ENCODE measurements at places on chromosomes 16 and 17.

DNA sequence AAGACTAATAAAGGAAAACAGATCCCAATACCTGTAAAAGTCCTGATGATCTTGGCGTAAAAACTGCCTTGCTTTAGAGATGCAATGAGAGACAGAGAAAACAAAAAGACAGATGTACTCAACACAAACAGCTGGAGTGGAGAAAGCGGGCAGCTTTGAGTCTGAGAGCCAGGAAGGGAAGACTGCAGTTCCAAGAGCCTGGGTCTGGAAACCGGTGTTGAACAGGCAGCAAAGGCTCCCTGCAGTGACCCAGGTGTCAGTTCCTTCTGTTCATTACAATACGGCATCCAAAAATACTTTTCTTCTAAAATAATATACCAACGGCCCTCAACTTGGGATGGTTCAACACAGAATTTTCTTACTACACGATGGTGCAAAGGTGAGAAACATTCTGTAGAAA, 29.6 kb downstream of the VPS53 start:
- DNase-seq: no peak

DNA sequence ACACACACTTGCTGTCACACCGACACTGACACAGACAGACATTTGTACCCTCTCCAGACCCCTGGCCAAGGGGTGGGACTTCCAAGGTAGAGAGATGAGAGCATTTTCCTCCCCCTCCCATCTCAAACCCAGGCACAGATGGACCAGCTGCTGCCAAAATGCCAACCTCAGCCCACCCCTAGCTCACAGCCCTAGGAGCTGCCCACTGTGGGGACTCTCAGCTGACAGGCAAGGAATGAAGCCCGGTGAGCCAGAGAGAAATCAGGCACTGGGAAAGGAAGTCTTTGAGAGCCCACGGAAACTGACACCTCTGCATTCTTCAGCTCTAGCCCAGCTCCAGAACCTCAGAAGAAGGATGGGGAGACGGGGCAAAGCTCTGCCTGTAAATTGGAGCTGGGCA, 2.8 kb downstream of the ETV4 start:
- DNase-seq: no peak

- DNase-seq: peak; percentile 32
Observed at GRCh38 chr17:15882777-15883176, 62.2 kb upstream of the ADORA2B start.

GRCh38 chr17:72772331-72772821, 320.1 kb downstream of the SLC39A11 start:
- no peak for DNase-seq

GRCh38 chr17:2016494-2016893, 8.6 kb downstream of the RTN4RL1 start:
- no peak for DNase-seq

DNA sequence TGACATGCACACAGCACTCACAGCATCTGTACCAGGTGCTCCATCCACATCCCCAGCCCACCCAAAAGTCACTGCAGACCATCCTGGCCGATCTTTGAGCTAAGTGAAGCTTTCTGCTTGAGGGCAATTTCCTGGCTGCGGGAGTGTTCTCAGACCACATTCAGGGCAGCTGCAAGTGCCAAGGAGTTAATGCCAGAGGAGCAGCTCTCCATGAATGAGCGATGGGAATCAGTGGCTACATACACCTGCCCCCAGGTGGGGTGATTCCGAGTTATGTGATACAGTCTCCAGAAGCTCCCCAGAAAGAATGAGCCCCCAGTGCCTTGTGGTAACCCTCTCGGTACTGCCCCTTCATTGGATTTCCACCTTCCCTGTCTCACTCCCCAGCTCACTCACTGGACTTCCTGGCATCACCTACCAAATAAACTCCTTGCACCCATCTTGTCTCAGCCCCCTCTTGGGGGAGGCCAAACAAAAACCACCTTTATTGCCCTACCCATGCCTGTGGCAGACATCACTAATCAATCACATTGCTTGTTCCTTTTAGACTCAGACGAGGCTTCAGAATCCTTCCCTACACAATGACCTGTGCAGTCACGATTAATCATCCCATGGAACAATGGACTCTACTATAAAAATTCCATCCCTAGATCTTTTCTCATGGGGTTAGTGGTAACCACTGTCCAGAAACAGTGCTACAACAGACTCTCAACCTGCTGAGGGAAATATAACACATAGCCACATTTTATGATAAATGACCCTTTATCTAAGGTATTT, 121.1 kb downstream of the IRX5 start:
- DNase-seq: no peak

DNA sequence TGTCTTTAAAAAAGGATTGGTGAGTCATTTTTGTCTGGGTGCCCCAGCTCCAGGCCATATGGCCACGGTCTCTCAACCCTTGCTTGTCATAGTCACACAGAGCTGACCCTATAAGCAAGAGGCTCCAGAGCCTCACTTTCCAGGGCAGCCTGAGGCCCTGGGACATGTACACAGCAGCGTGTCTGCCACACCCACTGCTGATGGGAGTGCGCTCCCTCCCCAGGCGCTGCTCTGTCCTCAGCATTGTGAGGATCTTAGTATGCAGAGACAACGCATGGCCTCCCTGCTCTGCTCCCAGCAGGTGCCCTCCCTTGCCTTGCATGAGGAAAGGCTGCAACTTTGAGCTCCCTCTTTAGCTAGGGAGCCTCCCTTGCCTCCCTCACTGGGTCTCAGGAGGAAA, 80.8 kb upstream of the CRHR1 start:
- no peak for DNase-seq

GRCh38 chr16:49491771-49492761, 118.5 kb downstream of the C16orf78 start:
- DNase-seq: peak; percentile 4

- DNase-seq: no peak
Observed at GRCh38 chr17:45812102-45812501, 28.0 kb downstream of the CRHR1 start.

GRCh38 chr17:28948342-28948741, 3.0 kb downstream of the PHF12 start:
- no peak for DNase-seq

- DNase-seq: peak; percentile 53
Observed at GRCh38 chr17:27782791-27783206, 17.5 kb downstream of the NOS2 start.

GRCh38 chr16:85369060-85369459, 244.1 kb upstream of the GSE1 start:
- DNase-seq: no peak

DNA sequence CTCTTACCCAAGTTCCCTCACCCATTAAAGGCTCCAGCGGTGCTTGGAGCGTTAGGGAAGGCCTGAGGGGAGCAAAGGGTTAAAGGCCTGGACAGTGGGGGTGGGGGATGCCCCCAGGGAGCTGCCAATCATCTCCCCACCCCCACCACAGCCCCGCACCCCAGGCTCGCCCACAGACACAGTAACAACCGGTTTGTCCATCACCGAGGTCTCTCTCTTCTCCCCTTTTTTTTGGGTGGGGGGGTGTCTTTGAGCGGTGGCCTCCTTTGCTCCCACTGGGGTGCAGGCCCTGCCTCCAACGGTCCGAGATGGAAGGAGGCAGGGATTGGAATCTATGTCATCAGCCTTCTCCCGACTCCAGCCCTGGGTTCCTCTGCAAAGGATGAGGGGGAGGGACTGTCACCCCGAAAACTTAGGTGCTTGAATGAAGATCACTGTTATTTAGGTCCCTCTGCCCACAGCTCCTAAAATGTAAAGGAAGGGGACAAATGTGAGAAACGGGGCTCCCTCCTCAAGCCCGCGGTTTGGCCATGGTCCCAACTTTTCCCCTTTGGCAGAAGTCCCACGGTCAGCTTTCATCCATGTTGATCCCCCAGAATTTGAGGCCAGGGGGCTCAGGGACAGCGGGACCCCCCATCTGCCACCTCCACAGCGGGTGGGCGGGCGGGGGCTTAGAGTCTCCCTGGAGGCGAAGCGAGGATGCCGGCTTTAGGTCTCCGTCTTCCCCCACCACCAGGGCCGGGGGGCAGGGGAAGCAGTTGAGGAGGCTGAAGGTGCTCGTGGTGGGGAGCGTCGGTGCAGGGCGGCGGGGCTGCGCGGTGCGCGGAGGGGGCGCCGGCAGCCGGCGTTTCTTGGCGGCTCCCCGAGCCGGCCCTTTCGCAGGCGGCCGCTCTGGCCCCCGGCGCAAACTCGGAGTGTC, 1.7 kb downstream of the EPOP start:
- no peak for DNase-seq

GRCh38 chr17:74443516-74444296, 11.8 kb downstream of the GPRC5C start:
- DNase-seq: no peak

DNA sequence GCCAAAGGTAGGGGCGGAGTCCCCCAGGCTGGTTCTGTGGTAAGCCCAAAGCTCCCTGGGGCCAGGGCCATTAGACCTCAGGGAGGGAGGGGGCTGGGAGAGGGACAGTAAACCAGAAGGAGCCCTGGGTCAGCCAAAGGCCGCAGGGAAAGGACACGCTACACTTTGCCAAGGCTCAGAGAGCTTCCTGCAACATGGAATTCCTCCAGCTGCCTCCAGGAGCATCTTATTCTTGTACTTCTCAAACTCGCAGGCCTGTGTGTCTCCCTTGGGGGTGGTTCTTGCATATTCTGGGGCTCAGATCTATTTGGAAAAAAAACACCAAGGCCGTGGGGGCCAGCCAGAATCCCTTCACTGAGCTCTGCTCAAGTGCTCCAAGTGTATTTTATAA, 25.1 kb downstream of the AKAP1 start:
- DNase-seq: no peak

GRCh38 chr16:26134588-26134987, 442.8 kb downstream of the HS3ST4 start:
- DNase-seq: no peak

DNA sequence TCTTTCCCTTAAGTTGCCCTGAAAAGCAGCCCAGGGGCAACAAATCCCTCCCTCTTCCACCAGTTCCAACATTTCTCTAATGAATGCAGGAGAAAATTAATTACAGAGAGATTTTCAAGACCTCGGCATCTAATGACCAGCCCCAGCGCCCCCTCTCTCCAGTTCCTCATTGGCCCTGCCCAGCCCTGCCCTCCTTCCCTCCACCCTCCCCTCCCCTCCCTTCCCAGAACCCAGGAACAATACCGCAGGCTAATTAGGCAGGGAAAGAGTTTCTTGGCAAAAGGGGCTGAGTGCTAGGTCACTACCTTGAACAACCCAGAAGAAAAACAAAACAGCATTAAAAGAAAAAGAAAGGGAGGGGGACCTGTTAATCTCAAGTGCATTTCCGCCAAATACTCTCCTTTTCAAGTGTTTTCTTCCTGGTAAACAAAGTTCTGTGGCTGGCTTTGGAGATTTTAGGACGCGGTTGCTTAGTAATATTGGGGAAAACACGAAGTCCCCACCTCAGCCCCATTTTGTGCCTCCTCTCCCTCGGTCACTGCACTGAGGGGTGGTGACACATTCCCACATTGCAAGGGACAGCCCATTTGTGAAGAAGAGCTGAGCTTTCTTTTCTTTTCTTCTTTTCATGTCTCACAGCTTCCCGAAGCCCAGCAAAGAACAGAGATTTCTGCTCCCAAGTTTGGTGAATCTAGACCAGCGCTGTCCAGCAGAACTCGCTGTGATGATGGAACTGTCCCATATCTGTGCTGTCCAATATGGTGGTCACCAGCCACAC, 215.4 kb downstream of the SOX9 start:
- DNase-seq: no peak

DNA sequence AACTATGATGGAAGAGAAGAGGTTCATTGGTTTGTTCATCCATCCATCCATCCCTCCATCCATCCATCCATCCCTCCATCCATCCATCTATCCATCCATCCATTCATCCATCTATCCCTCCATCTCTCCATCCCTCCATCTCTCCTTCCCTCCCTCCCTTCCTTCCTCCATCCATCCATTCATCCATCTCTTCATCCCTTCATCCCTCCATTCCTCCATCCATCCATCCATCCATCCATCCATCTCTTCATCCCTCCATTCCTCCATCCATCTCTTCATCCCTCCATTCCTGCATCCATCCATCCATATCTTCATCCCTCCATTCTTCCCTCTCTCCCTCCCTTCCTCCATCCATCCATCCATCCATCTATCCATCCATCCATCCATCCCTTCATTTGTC, 10.0 kb upstream of the PPL start:
- DNase-seq: no peak

DNA sequence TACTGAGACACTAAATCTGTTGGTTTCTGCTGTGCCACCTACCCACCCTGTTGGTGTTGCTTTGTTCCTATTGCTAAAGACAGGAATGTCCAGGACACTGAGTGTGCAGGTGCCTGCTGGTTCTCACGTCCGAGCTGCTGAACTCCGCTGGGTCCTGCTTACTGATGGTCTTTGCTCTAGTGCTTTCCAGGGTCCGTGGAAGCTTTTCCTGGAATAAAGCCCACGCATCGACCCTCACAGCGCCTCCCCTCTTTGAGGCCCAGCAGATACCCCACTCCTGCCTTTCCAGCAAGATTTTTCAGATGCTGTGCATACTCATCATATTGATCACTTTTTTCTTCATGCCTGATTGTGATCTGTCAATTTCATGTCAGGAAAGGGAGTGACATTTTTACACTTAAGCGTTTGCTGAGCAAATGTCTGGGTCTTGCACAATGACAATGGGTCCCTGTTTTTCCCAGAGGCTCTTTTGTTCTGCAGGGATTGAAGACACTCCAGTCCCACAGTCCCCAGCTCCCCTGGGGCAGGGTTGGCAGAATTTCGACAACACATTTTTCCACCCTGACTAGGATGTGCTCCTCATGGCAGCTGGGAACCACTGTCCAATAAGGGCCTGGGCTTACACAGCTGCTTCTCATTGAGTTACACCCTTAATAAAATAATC, 14.6 kb downstream of the STH start:
- no peak for DNase-seq

GRCh38 chr16:11501632-11502031, 85.1 kb downstream of the LITAF start:
- DNase-seq: no peak

DNA sequence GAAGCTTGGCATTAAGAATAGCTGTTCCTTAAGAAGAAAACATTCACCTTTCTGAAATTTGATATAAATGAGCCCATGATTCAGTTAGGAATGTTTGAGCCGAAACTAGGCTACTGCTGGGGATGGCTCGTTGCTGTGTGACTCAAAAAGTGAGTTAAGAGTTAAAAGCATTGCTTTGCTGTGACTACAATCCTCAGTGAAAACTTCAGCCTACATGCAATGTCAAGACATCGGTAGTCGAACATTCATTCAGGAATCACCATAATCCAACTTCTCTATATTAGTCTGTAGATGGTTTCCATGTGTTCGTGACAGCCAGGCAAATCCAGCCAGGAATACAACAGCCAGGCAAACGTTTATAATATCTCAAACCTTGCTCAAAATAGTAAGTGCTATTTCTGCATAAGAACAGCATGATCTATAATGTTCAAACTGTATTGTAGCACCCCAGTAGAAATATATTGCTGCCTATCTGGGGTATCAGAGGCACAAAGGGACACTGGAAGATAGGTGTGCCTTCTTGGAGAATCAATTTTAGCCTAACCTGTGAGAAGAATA, 1225.1 kb downstream of the CDH8 start:
- no peak for DNase-seq

GRCh38 chr17:82225368-82226029, 3.3 kb upstream of the SLC16A3 start:
- DNase-seq: no peak
